ENCODE measurements at places on chromosomes 5 and 9.

DNA sequence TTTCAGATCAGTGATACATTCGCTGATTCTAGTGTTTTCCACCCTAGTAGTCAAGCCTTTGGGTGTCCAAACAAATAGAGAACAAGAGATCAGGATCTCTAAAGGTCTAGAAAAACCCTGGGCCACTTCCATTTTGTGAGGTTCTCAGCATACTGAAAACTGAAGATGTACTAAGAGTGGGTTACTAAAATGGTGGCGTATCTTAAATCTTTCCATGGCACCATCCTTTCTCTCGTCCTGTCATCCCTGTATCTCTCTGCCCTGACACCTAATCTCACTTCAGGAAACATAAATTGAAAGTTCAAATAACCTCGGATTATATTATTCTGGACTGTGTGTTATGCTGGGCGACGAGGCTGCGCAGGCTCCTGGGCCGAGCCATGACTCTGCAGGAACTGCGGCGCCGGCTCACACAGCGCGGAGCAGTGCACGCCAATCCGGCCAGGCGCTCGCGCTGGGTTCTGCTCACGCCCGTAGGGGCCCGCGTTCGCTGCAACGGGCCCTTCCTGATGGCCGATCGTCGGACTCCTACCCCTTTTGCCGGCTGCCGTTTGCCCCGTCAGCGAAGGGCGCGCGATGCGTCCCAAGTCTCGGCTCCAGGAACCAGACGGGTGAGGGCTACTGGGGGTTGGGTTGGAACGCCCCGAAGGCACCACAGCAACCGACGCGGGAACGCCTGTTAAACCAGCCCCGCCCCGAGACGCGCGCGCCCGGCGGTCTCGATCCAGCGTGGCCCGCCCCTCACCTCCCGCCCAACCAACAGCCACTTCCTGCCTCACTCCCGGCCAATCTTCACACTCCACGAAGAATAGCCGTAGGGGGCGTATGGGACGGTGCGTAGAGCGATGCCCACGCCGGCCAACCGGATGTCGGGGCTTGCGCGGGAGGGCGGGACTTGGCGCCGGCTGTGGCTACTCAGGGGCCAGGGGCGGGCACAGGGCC is 503 bp upstream of the CANX start:
- peak; percentile 100 for DNase-seq

DNA sequence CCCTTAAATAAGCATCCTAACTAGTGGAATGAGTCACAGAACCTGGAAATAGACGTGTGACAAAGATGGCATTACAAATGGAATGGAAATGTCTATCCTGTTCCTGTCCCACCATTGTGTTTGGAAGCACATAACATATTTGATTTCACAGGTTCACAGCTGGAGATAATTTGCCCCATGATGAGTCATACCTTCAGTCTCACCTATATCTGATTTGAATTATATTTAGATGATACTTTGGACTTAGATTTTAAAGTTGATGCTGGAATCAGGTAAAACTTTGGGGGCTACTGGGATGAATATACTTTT is 92.5 kb downstream of the CEMIP2 start:
- DNase-seq, result no peak

GRCh38 chr5:43168175-43168574 is 23.9 kb upstream of the NIM1K start:
- DNase-seq, result no peak

DNA sequence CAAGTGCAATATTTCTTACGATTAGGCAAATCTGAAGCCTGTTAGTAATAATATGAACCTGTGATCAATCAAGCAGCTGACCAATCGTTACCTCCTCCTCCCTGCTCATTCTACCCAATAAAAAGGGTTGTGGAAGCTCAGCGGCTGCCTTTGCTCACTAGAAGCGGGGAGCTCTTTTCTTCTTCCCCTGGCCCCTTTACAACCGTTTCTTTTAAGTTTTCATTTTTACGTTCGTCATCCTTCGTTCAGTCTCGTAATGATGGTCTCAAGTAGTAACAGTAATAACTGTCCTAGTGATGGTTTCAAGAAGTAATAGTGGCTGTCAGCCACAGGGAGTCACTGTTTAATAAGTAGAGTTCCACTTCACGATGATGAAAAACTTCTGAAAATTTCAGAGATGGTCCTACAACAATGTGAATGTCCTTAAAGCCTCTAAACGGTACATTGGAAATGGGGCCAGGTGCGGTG is 6.2 kb downstream of the UGT3A2 start:
- DNase-seq, result no peak

DNA sequence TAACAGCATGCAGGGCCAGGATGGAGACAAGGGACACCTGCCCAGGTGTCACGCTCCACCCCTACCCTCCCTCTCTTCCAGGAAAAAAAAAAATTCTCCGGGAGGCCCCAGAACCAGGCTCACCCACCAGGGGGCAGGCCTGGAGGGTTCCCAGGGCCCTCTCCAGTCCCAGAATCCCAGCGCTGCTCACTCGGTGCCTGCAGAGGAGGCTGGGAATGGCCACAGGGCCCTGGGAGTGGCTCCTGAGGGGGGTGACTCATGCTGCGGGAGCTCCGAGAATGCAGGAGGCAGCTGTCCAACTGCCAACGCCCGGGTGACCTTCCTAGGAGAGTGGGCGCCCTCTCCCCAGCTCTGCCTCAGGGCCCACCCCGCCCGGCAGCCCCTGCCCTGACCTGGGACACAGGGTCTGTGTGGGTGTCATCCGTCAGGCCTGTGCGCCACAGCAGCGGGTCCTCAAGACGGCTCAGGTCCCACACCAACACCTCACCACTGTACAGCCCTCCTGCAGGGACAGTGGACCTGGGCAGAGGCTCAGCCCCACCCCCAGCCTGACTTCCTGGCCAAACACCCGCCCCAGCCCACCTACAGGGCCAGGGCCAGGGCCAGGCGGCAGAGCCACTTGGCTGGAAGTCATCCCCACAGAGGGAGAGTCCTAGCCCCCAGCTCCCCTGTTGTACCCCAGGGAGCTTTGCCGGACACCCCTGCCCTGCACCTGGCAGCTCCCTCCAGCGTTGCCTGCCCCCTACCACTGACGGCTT is 21.2 kb downstream of the DYNC2I2 start:
- no peak for DNase-seq

GRCh38 chr5:21070858-21071257 is 1082.9 kb upstream of the CDH18 start:
- no peak for DNase-seq

GRCh38 chr5:54146390-54146789 is 164.0 kb downstream of the ARL15 start:
- no peak for DNase-seq

DNA sequence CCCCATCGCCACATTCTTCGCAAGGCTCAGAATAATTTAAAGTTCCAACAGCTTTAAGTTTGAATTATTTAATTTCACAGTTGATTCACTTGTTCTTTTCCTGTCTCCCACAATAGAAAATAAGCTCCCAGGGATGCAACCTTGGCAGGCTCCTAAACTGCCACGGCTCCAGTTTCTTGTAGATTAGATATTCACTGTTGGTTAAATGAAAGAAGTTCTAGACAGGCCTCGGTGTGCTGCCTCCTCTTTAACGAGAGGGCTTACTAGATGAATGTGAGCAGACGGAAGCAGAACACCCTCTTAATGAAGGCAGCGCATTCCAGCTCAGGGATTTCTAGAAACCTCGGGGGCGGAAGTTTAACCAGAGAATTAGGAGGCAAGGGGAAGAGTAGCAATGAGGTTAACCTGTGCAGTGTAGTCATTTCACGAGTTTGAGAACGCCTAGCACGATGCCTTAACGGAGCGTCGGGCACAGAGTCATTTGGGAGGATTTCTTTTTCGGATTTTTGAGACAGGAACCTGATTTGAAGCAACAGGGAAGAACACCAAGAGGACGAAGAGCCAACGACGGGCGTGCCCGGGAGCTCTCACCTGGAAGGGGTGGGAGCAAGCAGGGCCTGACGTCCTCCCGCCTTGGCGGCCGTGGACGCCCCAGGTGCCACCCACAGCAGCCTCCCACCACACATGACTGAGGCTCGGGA is 637 bp upstream of the SMC5 start:
- no peak for DNase-seq

Data from CD4-positive, CD25-positive, alpha-beta regulatory T cell (primary cell).